A549 treated with CORT108297 at 1 μM for 4 hours (cell line): ENCODE measurements at places on chromosomes 2 and 18. TPM values are rescaled to one million over a fixed set of nuclear protein-coding genes. Genes with fewer than 3 reads are reported as not detected.

Gene SNX17
- 132 to 155 TPM (median 147 TPM) in 5 replicates for total RNA-seq

Gene TMEM178A
- 0.13 to 0.17 TPM (median 0.16 TPM) in 5 replicates for total RNA-seq

Gene SLC25A52
- total RNA-seq = not detected in 5 replicates

Gene PKDCC
- 17.1 to 27.3 TPM (median 23.7 TPM) in 5 replicates for total RNA-seq

Gene MRPL19
- total RNA-seq = 69.2 to 76.6 TPM (median 72.9 TPM) in 5 replicates
